ENCODE measurements at places on chromosomes 3 and 15.

DNA sequence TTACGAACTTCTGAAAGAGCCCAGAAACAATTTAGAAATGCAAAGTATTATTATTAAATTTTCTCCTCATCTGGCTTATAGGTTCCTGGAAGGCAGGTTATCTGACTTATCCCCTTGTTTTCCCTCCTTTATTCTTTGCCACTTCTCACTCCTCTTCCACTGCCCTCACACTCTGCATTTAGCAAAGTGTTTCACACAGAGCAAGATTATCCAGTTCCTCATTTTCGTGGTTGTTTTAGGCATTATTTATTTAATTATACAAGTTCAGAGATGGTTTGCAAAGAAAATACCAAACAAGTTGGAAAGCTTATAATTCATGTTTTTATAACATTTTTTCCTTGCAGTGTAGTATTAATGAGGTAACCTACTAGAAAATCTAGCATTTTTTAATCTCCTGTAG is 544.9 kb downstream of the NSUN3 start:
- DNase-seq, result no peak

DNA sequence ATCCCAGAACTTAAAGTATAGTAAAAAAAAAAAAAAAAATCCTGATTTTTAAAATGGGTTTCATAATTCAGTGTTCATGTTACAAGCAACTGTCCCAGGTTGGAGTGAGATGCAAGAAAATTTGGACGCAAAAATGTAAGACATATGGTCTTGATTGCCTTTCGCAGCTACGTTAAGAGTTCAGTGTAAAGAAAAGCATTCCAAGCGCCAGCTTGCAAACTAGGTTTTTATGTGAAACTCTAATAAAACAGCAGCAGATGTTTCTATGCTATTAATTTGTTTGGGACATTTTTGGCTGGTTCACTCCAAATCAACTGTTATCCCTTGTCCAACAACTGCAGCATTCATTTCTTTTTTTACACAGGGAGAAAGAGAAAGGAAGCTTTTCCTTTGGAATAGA is 957.8 kb downstream of the ROBO1 start:
- no peak for DNase-seq

DNA sequence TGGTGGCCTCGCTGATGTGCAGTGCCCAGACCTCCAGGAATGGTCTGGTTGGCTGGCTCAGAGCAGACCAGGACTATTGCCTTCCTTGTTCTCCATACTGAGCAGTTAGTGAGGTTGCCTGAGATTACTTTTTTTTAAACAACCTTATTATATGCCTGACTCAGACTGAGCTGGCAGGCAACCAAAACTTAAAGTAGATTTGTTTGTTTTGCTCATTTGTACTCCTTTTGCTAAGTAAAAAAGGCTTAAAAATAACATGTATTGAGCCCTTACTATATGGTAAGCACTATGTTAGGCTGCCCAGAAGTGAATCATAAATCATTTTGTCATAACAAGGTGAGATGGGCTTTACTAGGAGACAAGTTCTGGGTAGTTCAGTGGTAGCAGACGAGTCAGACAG is 92.4 kb downstream of the GHSR start:
- no peak for DNase-seq

GRCh38 chr3:86991840-86992435 is 989 bp upstream of the VGLL3 start:
- no peak for DNase-seq

GRCh38 chr3:150931745-150932144 is 26.5 kb upstream of the MINDY4B start:
- no peak for DNase-seq

DNA sequence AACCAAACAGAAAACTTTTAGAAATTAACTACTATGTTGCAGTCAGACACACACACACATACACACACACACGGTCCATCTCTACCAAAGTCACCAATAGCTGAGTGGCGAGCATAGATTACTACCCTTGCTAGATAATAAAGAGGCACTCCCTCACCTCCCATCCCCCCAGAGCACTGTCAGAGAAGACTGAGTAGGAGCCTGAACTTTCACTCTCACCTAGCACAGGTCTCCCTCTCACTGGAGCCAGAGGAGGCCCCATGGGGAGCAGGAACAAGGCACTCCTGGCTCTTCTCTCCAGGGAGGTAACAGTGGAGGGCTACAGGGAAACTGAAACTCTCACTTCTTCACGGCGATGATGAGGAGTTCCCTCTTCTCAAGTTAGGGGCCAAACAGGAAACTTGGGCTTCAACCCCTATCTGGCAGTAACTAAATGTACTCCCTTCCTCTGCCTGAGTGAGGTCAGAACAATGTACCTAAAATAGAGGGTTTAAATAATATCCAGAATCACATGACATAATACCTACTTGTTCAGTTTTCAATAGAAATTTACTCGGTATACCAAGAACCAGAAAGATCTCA is 975.3 kb upstream of the GBE1 start:
- no peak for DNase-seq

GRCh38 chr3:58130591-58130990 is 80.2 kb downstream of the DNASE1L3 start:
- no peak for DNase-seq

DNA sequence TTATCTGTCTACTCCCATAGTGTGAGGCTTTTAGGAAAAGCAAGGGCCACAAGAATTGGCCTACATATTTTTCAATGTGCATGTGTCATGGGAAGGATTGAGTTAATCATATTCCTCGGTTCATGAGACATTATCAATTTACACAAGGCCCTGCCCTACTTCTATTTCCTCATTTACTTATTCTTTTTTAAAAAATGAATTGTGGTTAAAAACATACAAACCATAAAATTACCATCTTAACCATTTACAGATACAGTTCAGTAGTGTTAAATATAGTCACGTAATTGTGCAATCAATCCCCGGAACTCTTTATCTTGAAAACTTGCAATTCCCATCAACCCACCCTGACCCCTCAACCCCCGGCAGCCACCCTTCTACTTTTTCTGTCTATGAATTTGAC is 284.0 kb upstream of the GADL1 start:
- DNase-seq, result no peak

DNA sequence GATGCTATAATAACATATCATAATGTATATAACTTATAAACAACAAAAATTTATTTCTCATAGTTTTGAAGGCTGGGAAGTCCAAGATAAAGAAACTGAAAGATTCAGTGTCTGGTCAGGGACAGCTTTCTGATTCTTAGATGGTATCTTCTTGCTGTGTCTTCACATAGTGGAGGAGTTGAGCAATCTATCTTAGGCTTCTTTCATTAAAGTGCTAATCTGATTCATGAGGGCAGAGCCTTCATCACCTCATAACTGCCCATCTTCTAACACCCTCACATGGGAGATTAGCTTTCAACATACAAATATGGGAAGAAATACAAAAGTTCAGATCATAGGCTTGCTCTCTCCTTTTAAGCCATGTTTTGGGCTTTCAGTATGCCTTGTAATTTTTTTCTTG is 774.8 kb upstream of the EPHA6 start:
- no peak for DNase-seq

GRCh38 chr3:116000311-116000710 is 377.0 kb downstream of the GAP43 start:
- DNase-seq, result no peak

- DNase-seq, result no peak
Measured at GRCh38 chr15:69954666-69955065, 143.1 kb downstream of the TLE3 start.

- DNase-seq, result no peak
Measured at GRCh38 chr3:188031121-188031520, 122.8 kb upstream of the LPP start.

DNA sequence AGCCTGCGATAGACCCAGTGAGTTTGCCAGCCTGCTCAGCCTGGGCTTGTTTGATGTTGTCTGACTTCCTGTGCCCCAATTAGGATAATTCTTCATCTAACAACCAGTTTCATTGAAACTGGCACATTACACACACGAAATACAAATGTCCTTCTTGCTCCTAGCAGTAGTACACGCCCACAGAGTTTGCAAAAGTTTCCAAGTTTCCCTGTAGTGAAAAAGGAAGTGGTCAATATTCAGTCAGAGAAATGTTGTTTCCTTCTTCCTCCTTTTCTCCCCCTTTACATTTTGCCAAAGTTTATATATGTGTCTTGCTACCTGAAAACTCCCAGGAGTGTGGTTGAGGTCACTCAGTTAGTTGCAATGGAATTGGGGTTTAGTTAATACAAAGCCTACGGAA is 58.4 kb upstream of the LRTM1 start:
- DNase-seq, result no peak

DNA sequence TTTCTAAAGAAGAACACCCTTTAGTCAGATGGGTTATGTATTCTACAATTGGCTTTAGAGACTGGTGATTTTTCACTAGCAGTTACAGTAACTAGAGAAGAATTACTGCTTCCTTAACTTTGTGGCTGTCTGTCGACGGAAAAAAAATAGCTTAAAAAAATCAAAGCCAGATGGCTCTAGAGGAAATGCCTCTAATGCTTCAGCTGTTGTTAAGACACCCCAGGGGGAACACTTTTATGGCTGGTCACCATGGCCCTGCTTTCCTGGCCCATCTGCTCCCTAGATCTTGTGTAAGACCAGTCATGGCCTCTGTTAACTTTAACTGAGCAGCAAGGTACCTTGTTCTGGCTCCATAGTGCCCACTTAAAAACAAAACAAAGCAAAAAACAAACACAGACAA is 198.6 kb upstream of the PLSCR5 start:
- no peak for DNase-seq

GRCh38 chr15:91862891-91863504 is 9.5 kb downstream of the SLCO3A1 start:
- DNase-seq, result no peak

- no peak for DNase-seq
Measured at GRCh38 chr3:152915695-152916094, 80.8 kb downstream of the P2RY1 start.

- no peak for DNase-seq
Measured at GRCh38 chr3:128100161-128100560, 23.5 kb downstream of the RUVBL1 start.

DNA sequence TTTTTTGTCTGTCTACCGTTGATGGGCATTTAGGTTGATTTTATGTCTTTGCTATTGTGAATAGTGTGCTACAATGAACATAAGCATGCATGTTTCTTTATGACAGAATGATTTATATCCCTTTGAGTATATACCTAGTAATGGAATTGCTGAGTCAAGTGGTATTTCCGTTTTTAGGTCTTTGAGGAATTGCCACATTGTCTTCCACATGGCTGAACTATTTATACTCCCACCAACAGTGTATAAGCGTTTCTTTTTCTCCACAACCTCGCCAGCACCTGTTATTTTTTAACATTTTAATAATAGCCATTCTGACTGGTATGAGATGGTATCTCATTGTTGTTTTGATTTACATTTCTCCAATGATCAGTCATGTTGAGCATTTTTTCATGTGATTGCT is 89.6 kb upstream of the GALNT15 start:
- no peak for DNase-seq

- no peak for DNase-seq
Measured at GRCh38 chr3:102225407-102226132, 209.2 kb upstream of the ZPLD1 start.

DNA sequence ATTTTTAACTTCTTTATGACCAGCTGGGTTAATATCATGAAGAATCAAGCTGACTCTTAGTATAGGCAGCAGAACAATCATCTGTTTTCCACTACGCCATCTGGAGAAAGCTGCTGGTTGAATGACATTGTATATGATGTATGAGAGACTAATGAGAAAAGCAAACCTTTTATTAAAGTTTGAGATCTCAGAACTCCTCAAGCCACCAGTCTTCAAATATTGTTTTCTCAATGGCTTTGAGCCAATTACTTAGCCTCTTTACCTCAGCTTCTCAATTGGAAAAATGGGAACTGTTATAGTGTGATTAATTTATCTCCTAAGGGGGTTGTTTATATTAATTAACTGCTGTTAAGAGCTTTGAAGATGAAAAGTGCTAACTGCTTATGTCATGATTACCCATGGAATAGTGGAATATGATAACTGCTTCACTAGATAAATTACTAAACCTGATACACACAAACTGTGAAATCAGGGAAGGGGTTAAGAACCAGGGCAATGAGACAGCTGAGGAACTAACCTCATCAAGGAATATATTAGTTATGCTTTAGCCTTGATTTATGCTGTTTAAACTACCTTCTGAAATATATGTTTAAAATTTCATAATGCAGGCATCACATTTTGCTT is 330.1 kb downstream of the SOX2 start:
- DNase-seq, result no peak

DNA sequence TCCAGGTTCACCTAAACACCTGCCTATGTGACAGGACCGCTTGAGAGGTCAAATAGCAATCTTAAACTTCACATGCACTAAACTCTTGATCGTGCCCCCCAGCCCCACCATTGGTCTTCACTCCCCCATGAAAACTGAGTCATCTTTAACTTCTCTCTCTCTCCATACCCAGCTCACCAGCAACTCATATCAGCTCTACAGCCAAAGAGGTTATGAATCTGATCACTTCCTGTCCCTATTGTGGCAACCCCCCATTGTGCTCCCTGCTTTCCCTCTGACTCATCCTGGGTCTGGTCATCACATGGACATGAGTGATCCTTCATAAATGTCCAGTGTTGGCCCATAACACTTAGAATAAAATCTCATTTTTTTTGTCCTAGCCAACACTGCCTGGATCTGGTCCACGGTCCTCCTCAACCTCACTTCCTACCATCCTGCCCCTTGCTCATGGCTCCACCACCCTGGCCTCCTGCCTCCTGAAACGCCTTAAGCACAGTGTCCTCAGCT is 103.4 kb upstream of the HACD2 start:
- DNase-seq, result no peak

- DNase-seq, result no peak
Measured at GRCh38 chr3:186955898-186956696, 25.8 kb downstream of the ST6GAL1 start.

DNA sequence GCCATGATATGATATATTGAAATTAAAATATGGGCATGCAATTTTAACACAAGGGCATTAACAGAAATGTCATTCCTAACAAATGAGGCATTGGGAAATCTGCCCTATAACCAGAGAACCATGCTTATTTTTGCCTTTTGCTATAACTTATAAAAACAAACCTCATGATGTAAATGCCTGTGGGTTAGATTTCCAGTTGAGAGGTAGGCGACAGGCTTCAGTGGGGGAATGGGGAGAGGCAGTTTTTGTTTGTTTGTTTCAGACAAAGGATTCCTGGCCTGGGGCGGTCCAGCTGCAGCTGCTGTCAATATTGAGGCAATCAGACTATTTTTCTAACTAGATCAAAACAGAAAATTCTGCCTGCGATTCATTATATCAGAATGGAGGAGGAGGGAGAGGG is 490.4 kb upstream of the CFAP20DC start:
- no peak for DNase-seq

DNA sequence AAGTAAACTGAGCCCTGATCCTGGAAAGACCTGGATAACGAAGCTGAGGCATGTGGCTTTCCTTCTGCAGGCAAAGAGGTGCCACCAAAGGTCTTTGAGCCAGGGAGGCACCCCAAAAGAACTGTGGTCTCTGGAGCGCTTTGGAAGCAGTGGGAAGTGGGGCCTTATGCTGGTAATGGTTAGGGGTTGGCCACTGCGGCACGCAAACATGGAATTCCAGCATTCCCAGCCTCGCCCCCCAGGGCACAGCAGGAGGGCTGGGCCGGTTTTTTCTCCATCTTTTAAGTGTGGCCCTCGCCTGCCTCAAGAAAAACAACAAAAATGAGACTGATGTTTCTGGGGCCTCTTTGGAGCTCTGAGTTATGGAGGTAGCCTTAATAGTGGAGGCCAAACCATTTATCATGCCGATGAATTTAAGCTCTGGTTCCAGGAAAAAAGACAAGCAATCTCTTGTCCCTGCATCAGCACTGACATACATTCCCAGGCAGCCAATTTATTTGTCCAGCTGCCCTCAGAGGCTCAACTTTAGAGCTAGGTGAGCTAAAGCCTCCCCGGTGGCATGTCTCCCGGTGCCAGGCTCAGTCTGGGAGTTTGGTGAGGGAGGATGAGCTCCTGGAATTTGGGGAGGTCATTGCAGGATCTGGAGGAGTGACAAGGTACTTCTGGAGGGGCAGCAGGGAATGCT is 109.0 kb downstream of the TLE3 start:
- DNase-seq, result no peak

Data from stimulated activated naive CD4-positive, alpha-beta T cell treated with Interleukin-2 at 50 U/mL for 16 hours (primary cell).